Activated T-cell treated with anti-CD3 and anti-CD28 coated beads for 24 hours (primary cell): ENCODE measurements at places on chromosomes 12 and 14.
A peak's percentile ranks its signal among the peaks of the same experiment; 100 is the strongest.

DNA sequence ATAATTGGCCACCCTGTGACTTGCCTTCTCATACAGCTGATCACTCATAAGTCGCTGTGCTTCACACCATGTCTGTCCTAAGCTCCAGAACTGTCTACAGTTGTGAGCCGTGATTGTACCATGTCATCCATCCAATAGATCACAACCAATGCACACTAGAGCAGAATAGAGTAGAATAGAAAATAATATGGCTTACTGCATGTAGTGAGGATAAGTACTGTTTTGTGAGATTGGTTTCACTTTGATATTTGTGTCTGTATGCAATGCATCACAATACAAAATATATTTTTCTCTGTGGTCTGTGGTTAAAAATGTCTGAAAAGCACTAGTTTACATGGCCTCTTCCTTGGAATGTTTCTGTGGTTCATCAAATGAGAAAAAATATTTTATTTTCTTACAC lies 237.6 kb upstream of the PRKD1 start:
- no peak for DNase-seq

DNA sequence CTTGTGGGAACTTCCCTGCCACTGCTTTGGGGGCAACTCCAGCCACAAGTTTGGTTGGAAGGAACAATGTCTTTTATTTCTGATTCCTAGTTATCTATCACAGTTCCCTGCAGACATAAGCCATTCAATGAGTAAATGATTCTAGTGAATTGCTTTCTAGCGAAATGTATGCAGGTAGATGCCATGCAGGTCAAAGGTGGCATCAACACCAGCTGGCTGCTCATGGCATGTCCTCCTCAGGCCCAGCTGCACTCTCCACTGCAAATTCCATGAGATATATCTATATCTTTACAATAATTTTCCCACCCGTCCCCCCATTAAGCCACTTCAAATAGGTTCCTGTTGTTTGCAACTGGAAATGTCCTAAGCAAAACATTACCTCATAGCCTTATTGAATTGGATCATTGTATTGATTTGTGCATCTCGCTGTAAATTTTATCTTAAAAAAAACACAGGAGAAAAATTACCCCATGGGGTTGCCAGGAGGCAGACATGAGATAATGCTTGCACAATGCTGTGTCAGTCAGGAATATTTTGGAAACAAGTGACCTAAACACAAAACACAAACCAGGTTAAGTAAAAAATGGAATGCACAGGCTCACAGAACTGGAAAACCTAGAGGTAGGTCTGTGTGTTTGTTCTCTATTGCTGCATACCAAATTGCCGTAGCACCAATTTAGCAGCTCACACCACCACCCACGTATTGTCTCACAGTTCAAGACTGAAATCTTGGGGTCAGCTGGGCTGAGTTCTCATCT lies 32.8 kb upstream of the TXNRD1 start:
- no peak for DNase-seq

DNA sequence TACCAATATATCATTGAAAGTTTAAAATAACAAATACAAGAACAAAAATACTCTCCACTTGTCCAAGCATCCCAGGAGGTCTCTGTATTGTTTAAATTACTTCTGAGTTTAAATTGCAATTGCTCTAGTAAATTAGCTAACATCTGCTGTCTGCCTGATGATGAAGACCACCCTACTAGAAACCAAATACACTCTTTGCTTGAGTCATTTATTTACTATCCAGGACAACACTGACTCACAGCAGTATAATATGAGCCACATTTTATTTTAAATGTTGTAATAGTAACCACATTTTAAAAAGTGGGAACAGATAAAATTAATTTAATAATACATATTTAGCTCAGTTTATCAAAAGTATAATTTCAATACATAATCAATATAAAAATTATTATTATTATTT lies 62.9 kb upstream of the EEA1 start:
- DNase-seq = no peak

DNA sequence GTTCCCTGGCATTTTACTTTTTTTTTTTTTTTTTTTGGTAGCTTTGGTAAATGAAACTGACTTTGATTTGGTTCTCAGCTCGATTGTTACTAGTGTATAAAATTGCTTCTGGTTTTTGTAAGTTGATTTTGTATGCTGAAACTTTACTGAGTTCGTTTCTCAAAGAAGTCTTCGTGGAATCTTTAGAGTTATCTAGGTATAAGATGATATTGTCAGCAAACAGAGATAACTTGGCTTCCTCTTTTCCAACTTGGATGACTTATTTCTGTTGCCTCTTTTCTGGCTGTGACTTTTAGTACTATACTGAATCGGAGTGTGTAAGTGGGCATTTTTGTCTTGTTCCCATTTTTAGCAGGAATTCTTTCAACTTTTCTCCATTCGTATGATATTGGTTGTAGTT lies 28.1 kb downstream of the USP15 start:
- DNase-seq = no peak

DNA sequence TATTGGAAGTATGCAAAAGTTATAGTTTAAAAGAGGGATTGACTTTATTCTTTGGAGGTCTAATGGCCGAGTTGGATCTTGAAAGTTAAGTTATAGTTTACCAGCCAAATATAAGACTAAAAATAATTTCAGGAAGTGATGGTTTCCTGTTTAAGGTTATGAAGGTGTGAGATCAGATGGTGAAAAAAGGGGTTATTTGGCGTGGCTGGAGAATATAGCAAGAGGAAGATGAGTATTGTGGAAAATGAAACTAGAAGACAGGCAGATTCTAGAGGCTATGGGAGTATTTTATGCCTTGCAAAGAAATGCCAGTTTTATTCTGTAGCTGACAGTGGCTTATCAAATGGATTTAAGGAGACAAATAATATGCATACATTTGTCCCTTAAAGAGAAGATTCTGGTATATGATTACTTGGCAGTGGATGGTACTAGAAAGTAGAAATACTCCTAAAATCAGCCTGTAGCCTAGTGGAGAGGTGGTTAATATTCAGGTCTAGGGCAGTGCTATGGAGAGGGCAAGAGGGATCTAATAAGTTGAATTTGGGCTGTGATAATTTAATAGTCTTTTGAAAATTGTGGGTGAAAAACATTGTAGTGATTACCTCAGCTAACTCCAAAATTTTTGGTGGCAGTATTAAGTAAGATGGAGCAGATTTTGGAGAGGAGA lies 1091.8 kb upstream of the ATXN7L3B start:
- no peak for DNase-seq

GRCh38 chr12:128991716-128992115 lies 138.4 kb downstream of the GLT1D1 start:
- DNase-seq = no peak

DNA sequence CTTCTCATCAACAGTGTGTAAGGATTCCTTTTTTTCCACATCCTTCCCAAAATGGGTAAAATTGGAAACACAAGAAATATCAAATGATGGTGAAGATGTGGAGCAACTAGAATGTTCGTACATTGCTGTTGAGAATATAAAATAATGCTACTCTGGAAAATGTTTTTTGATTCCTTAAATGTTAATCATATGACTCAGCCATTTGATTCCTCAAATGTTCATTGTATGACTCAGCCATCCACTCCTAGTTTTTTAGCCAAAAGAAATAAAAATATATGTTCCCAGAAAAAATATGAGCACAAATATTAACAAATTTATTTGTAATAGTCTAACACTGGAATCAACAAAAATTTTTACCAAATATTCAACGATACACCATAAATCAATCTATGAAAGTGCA lies 1108.6 kb downstream of the LRFN5 start:
- DNase-seq = no peak

DNA sequence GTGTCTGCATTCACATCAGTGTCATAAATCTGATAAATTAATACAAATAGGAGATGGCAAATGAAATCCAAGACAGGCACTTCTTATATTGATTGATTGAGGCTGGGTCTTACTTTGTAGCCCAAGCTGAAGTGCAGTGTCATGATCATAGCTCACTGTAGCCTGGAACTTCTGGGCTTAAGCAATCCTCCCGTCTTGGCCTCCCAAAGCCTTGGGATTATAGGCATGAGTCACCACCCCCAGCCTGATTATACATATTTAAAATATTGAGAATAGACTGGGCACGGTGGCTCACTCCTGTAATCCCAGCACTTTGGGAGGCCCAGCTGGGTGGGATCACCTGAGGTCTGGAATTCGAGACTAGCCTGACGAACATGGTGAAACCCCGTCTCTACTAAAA lies 51.3 kb downstream of the MARK3 start:
- DNase-seq = no peak

DNA sequence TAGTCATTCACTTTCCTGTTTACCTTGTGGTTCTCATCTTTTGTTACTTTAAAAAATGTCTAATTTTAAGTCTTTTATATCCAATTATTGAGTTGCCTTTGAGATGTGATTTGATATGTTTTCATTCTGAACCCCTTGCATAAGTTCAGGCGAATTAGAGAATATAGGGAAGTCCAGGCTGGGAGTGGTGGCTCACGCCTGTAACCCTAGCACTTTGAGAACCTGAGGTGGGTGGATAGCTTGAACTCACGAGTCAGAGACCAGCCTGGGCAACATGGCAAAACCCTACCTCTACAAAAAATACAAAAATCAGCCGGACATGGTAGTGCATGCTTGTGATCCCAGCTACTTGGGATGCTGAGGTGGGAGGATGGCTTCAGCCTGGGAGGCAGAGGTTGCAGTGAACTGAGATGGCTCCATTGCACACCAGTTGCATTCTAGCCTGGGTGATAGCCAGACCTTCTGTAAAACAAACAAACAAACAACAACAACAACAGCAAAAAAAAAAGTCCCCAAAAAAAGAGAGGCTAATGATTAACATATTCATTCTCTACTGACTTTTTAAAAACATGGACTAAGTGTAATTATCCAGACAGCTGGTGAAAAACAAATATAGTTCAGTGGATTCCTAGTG lies 451.1 kb upstream of the RGS6 start:
- DNase-seq = no peak

- DNase-seq = no peak
Observed at GRCh38 chr12:100043631-100044030, 58.9 kb upstream of the ANKS1B start.

DNA sequence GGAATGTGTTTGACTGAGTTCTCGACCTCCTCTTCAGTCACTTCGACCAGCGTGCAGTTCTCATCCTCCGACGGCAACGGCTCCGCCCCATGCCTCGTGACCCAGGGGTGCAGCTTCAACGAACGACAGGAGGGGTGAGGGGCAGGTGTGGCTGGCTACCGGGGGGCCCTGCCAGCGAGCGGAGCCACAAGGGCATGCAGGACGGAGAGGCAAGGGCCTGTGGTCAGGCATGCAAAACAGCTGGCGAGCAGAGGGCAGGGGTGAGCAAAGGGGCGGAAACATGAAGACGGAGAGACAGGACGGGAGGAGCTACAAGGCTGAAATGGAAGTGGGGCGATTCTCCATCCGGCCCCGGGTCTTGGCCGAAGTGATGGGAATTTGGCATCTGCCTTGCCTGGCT lies 38.7 kb downstream of the P2RX4 start:
- no peak for DNase-seq

- peak; percentile 20 for DNase-seq
Observed at GRCh38 chr12:6200256-6201212, at the start of gene CD9. CD9 (plus strand) TSS chr12:6200400; CDS start chr12:6200500, 100 bp downstream.

- DNase-seq = no peak
Observed at GRCh38 chr12:6547987-6548386, 7.9 kb downstream of the IFFO1 start.

DNA sequence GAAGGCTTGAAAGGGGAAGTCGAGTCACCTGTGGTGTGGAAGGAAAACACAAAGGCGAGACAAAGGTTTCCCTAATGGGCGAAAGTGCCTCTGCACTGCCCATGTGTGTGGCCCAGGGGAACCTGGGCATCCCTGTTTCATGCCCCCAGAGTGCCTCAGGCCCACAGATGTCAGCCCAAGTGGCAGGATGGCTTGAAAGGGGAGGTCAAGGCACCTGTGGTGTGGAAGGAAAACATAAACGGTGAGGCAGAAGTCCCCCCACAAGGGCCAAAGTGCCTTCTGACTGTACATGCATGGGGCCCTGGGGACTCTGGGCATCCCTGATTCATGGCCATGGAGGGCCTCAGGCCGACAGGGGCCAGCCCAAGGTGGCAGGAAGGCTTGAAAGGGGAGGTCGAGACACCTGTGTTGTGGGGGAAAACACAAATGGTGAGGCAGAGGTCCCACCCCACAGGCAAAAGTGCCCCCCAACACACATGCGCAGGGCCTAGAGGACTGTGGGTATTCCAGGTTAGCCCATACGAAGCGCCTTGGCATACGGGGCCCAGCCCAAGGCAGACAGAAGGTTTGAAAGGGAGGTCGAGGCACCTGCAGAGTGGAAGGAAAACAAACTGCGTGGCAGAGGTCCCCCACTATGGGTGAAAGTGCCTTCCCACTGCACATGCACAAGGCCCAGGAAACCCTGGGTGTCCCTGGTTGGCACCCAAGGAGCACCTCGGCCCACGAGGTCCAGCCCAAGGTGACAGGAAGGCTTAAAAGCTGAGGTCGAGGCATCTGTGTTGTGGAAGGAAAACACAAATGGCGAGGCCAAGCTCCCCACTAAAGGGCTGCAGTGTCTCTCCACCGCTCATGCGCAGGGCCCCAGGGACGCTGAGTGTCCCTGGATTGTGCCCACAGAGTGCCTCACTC lies 382.3 kb downstream of the ALG10 start:
- no peak for DNase-seq

DNA sequence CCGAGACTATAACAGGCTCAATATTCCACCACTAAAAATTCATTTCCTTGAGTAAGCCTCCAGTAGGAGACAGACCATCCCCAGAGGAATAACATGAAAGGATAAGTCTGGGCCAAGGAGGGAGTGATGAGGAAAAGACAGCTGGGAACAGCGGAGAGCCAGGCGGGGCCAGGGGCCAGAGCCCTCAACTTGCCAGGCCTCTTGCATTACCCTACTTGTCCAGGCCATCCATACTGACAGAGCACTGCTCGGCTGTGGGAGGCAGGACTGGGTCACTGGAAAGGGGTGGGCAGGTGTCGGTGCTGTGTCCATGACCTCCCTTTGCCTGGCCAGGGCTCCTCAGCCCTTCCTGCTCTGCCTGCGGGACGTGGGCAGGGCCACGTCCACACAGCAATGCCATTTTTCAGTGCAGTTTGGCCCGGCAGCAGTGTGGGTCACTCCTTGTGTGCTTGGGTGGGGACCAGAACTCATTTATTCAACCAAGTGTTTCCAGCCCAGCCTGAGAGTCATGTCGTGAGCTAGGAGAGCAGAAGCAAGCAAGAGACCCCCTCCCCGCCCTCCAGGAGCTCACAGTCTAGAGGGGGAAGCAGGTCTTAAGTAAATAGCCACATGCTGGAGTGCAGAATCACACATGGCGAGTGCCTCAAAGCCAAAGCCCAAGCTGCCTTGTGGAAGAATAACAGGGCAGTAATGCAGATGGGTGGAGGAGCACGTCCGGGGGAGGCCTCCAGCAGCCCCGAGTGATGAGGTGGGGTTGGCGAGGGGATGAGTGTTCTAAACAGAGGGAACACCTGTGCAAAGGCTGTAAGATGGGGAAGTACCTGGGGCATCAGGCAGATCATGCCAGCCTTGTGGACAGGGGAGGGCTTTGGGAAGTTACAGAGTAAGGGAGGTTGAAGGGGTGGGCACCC lies 8.9 kb upstream of the FAIM2 start:
- no peak for DNase-seq

DNA sequence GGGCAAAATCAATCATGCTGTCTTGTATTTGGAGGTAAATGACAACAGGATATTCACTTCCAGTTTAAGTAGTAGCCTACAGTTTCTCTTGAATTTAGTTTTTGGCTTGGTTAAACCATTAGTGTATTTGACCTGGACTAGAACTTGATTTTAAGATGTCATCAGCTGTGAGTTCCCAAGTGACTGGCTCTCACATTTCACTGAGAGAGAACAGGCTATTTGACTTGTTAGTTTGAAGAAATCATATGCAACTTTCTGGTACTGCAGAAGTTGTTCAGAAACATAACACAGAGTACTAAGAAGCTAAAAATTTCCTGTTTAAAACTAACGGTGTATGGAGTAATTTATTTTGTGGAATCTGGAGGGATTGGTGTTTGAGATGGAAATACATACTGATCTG lies 22.3 kb downstream of the MNAT1 start:
- no peak for DNase-seq
